ENCODE measurements at places on chromosomes 12 and 14.

DNA sequence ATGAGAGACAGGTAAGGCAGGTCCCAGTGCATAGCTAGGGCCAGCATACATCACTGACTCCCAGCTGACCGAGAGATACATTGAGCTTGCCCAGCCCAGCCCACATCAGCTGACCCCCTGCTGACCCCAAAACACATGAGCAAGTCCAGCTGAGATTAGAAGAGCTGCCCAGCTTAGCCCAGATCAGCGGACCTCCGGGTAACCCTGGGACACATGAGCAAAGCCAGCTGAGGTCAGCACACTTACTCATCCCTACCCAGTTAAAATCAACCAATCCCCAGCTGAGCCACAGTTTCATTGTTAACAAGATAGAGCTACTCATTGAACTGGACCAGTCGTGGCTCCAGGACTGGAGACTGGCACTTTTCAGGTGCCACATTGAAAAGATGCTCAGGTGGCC is 21.8 kb upstream of the FBXO34 start:
- no peak for DNase-seq

DNA sequence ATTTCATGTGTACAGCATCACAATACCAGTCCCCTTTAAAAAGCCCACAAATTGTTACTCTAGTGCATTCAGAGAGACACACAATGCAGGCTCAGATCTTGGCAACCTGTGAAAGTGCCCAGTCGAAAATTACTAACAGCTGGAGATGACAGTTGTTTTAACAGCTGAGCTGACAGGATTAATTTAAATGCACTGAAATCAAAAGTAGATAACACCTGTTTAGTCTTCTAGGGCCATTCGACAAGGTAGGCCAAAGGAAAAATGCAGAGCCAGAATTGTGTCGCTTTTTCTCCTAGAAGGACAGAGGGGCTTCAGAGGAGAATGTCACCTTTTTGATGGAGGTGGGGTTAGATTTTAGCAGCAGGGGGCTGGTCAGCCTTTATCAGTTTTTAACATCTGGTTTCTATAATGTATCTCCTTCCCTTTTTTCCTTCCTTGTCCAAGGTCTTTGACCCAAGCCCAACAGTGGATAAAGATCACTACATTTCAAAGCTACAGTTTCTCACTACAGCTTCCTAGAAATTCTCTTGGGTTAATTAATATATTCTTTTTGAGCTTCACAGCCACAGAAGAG is 139.1 kb downstream of the SOX5 start:
- DNase-seq: no peak

DNA sequence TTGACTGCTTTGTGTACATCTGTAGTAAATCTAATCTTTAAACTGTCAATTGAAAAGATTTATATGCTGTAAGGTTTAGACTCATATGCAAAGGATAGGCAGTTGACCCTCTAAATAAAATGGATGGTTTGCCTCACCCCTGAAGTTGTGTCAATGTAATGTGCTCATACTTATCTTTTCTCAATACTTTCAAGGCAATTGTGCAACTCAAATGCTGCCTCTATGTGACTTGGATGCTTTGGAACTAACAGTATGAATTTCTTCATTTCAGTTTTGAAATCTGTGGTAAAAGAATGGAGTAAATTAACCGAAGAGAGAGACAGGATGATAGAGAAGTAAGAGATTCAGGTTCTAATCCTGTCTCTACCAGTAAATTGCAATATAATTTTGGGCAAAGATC is 9.7 kb downstream of the PDE6H start:
- no peak for DNase-seq

GRCh38 chr14:81446279-81447007 is 46.3 kb upstream of the STON2 start:
- no peak for DNase-seq
